ENCODE measurements at places on chromosomes 1 and 21.

- H3K4me3 ChIP-seq = no peak overlapping the region
- peaks cover 7% of the 10 kb centered on the region for H3K4me1 ChIP-seq
- H3K36me3 ChIP-seq = no peaks in the 10 kb centered on the region
- no peak for DNase-seq
Observed at GRCh38 chr1:199282751-199283305, 644.0 kb downstream of the PTPRC start.

DNA sequence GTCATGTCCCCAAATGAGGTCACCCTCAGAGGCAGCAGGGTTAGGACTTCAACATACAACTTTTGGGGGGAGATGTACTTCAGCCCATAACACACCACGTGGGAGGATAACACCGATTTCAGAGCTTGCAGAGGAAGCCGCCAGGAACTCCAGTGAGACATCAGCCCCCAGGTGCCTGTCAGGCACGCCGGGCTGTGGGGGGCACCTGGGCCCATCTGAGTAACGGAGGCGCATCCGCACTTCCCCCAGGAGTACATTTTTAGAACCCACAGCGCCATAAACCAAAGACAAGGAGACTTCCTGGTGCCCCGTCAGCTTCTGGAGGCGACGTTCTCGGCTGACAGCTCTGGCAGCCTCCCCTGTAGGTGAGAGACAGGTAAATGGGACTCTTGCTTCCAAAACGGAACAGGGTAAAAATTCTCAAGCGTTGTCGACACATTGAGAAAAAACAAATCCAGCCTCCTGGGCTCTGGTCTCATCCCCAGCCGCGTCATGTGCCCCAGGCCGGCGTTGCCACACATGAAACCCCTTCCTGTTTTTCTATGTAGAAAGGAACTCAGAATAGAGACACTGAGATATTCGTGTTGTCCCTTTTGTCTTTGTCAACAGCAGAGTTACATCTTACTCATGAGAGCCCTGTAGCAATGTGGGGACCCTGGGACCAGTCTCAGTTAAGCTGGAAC is 93.3 kb downstream of the PDE9A start:
- no peak overlapping the region for H3K27ac ChIP-seq
- no peak for DNase-seq
- no peak overlapping the region for H3K4me3 ChIP-seq
- H3K27me3 ChIP-seq = no peaks in the 10 kb centered on the region
- H3K4me1 ChIP-seq = no peaks in the 10 kb centered on the region

DNA sequence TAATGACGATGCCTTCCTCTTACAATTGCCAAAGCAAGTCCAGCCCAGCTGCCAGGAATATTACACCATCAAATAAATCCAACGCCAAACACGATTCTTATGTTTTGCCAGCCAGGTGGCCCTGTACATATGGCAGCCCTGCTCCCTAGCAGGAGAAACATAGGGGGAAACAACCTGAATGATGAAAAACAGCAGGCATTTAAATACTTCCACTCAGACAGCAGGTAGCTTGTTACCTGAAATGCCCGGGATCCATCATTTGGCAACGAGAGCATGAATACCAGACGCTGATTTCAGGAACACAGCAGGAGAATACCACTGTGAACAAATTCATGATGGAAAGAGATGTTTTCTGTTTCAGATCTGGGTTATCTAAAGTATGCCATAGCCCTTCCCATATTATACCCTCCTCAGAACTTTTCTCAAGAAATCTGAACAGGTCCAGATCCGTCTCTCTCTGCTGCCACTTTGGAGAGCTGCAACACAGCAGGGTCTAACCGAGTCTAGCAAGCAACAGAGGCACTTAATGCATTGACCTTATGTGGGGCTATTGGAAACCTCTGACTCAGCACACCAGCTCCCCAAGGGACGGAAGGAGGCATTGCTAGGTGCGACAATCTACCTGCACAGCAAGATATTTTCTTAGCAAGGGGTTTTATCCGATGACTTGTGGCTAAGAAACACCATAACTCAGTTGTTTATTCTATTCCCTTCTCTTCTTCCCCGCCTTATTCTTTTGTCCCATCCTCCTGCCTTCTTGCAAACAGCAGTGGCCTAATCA is 166.3 kb downstream of the BARHL2 start:
- H3K4me3 ChIP-seq = no peak overlapping the region
- no peak overlapping the region for H3K27ac ChIP-seq
- H3K4me1 ChIP-seq = no peaks in the 10 kb centered on the region
- H3K27me3 ChIP-seq = no peaks in the 10 kb centered on the region
- H3K36me3 ChIP-seq = no peaks in the 10 kb centered on the region

- H3K4me1 ChIP-seq = no peaks in the 10 kb centered on the region
- DNase-seq = no peak
- H3K27me3 ChIP-seq = no peaks in the 10 kb centered on the region
- H3K27ac ChIP-seq = no peak overlapping the region
- H3K4me3 ChIP-seq = no peak overlapping the region
- no peaks in the 10 kb centered on the region for H3K36me3 ChIP-seq
Observed at GRCh38 chr1:237527761-237528160, 363.0 kb downstream of the ZP4 start.

DNA sequence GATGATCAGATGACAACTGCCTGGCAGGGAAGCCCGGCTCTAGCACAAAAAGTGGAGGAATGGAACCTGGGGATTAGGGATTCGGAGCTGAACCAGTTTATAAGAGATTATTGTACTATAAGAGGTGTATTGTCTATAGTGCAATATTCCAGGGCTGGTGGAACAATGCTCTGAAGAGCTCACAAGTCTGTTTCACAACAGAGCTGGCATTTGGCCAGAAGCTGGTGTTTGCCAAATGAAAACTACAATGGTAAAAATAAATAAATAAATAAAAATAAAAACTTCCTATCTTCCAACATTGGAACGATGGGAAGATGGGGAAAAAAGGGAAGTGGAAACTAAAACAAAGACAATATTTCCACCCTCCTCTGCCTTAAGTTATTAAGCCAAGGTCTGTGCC is 73.5 kb downstream of the CHODL start:
- no peak overlapping the region for H3K4me3 ChIP-seq
- H3K27ac ChIP-seq = no peak overlapping the region
- DNase-seq = no peak
- no peaks in the 10 kb centered on the region for H3K4me1 ChIP-seq

All from SJSA1 (cell line).